Substantia nigra (tissue), 51 donors: ENCODE measurements at places on chromosomes 1 and 21.

- DNase-seq, result no peak
These were observed 27.8 kb upstream of the TSNAX start for GRCh38 chr1:231500666-231501065.

- no peak for DNase-seq
These were observed 176.4 kb downstream of the ETS2 start for GRCh38 chr21:38982096-38982495.

GRCh38 chr1:220226752-220227151 is 45.5 kb downstream of the RAB3GAP2 start:
- DNase-seq, result no peak

GRCh38 chr21:33246963-33247362 is 17.2 kb downstream of the IFNAR2 start:
- no peak for DNase-seq

DNA sequence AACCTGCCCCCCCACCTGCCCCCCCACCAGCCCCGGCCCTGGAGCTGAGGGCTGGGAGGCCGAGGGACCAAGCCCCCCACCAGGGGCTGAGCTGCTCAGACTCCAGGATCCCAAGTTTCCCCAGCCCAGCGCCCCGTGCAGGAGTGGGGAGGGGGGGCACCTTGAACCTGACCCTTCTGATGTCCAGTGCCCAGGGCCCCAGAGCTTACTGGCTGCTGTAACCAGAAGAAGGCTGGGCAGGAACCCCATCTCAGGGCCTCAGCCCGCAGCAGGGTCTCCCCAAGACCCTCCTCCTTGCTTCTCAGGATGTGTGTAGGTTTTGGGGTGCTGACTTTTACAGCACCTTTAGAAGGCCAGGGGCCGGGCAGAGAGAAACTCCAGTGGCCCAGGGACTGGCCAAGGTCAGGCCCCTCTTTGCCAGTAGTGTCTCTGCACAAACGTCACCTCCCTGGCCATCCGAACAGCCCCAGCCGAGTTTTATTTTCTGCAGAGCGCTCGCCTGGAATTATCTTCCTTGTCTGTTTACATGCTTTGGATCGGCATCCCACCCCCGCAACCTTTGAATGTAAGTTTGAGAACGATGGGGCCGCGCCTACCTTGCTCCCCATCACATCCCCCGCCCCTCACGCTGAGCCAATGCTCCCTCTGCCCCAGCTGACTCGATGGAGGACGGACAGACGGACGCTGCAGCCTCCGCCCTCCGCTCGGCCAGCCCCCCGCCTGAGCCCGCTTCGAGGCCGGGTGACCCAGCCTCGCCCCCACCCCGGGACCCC is 70.1 kb upstream of the CASZ1 start:
- no peak for DNase-seq

DNA sequence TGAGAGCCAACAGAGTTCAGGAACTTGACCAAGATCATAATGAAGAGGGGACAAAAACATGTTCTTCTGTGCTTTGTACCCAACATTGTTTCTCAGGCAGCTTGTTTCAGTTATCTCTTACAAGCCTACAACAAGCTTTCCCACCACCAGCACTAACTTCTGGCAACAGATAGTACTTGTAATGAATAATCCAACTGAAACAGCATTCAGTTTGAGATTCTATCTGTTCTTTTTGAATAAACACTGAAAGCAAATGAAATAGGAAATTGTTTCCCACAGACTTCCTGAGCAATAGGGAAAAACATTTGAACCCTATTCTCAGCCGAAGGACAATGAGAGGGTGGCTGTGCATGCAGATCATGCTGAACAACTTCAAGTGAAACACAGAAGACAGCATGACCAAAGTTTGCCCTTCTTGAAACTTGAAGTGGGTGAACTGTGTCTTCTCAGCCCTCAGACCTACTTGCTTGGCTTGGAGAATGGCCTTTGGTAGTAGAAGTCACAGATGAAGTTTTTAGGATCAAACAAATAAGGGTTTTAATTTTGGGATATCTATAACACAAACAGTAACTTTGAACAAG is 11.2 kb upstream of the HOOK1 start:
- no peak for DNase-seq

GRCh38 chr1:162210196-162210595 is 140.7 kb downstream of the NOS1AP start:
- DNase-seq, result no peak

- no peak for DNase-seq
These were observed 30.8 kb downstream of the EPHX1 start for GRCh38 chr1:225840713-225841112.

DNA sequence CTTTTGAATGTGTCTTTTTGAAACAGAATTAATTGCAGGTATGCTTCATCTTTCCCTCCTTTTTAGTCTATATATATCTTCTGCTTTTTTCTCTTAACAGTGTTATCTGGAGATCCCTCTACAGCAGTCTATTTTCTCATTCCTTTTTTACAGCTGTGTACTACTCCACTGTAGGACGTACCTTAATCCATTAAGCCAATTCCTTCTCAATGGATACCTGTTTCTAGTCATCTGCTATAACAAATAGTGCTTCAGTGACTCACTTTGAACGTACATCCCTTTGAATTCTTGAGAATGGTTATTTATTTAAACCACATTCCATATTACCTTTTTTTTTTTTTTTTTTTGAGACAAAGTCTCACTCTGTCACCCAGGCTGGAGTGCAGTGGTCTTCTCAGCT is 15.6 kb downstream of the PCNX2 start:
- DNase-seq, result no peak

GRCh38 chr1:241822846-241823245 is 25.2 kb upstream of the EXO1 start:
- DNase-seq, result no peak
